ENCODE measurements at places on chromosomes 7 and 10.

DNA sequence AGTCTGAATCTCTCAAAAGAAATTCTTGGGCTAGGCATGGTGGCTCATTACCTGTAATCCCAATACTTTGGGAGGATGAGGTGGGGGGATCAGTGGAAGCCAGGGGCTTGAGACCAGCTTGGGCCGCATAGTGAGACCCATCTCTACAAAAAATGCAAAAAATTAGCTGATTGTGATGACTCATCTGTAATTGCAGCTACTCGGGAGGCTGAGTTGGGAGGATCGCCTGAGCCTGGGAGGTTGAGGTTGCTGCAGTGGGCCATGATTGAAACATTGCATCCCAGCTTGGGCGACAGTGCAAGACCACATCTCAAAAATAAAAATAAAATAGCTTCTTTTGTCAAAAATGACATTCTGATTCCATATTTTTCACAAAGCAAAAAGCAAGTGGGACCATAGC, 644.8 kb upstream of the FOXK1 start:
- DNase-seq, result no peak

GRCh38 chr7:112930787-112931186, 140.6 kb upstream of the TMEM168 start:
- no peak for DNase-seq

DNA sequence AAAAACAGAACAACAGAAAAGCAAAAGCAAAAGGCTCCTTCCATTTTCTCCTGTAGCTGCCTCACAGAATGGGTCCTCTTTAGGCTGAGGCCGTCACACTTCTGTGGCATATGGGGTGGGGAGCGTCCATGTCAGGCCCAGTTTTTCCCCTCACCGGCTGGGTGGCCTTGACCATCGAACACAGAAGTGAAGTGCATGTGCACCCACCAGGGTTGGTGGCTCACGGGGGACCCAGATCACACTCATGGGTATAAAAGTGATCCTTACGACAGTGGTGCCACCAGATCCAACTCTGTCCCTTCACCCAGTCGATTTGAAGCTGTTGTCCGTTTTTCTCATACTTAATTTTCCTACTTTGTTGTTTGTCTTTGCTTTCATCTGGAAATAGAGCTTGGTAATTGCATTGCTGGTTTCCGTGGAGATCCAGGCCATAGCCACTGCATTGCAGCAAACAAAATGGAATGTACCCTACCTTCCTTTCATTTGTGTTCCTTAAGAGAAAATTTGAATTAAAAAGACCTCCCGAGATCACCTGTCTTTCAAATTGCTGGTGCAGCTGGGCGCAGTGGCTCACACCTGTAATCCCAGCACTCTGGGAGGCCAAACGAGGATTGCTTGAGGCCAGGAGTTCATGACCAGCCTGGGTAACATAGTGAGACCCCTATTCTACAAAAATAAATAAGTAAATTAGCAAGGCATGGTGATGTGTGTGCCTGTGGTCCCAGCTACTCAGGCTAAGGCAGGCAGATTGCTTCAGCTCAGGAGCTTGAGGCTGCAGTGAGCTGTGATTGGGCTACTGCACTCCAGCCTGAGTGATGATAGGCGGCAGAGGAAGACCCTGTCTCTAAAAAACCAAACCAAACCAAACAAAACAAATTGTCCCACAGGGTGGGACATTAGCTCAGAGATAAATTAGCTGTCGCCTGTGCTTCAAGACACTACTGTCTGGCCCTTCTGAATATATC, 10.7 kb upstream of the GJD4 start:
- DNase-seq, result no peak

DNA sequence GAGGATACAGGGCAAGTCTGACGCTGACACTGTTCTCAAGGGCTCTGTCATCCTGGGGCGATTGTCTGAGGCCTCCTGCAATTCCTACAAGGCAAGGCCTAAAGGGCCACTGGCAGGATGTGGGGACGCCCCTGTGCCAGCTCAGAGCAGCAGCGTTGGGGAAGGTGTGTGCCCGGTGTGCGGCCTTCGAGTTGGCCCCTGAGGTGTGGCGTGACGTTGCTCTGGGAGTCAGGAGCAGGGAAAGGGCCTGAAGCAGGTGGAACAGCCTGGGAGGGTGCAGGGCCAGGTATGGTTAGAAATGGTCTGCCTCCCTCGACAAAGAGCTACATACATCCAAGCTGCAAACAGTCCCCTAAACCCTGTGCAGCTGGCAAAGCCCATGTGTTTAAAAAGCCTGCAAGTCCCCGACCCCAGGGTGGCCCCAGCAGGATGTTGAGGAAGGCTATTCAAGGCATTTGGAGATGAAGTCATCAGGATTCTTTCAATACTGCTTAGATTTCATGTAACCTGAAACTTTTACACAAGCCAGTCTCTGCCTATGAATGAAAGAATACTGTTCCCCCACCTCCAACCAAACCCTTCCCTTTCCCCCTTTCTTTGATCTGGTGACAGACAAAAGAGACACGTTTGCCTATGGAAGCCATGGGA, 142.5 kb upstream of the TNS3 start:
- DNase-seq, result no peak

Data from activated CD4-positive, alpha-beta T cell treated with anti-CD3 and anti-CD28 coated beads for 4 hours (primary cell).